ENCODE measurements at places on chromosomes 2 and 18.

DNA sequence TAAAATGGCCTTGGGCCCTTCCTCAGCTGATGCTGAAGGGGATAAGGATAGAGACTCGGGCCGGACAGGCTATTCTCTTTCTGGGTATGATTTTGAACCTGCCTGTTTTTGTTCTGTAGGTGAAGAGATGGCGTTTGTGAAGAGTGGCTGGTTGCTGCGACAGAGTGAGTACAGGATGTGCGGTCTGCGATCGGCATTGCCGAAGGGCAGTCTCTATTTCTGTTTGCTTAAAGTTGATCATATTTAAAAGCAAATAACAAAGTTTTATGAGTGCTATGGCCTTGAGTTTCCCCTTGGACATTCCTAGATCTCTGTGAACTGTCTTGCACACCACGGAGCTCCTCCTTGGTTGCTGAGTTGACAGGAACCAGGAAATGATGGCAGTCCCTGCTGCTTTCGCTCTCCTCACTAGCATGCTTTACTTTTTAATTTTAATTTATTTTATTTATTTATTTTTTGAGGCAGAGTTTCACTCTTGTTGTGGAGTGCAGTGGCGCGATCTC lies 15.7 kb downstream of the PLEKHB2 start:
- no peak for DNase-seq

DNA sequence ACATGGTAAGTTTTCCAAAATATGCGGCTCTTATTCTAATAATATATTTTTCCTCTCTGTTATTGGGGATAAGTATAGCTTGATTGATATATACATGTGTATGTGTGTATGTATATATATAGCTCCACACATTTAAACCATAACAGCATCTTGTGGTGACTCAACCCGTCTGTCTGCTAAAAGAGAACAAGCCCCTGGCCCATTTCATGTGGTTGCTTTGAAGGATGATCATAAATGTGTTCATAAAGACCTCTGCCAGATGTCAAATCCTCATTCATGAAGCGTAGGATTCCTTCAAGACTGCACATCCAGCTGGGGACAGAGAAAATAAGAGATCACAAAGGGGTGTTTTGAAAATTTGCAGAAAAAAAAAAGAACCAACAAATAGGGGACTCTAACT lies 79.3 kb downstream of the RHOB start:
- no peak for DNase-seq

DNA sequence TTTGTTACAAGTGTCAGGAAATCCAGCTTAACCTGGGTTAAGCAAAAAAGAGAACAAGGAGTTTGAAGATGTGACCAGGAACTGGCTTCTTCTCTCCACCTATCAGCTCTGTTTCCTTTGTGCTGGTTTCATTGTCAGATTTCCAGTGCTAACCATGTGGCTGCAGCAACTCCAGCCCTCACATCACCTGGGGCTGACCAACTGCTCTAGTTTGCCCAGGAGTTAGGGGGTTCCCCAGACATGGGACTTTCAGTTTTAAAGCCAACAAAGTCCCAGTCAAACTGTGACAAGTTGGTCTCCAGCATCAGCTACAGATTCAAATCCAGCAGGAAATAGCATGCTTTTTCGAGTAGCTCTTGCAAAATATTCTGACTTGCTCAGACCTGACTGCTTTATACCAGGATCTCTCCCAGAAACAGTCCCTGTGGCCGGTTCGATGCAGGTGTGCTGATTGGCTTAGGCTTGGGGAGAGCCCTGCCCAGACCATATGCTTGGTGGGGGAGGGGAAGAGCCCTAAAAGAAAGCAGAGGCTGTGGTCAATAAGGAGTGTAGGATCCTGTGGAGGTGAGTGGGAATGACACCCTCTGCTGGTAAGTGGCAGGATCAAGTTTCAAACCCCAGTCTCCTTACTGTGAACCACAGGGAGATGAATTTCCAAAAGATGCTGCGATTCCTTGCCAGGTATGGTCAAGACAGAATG lies 49.5 kb downstream of the KCNE4 start:
- DNase-seq: no peak

DNA sequence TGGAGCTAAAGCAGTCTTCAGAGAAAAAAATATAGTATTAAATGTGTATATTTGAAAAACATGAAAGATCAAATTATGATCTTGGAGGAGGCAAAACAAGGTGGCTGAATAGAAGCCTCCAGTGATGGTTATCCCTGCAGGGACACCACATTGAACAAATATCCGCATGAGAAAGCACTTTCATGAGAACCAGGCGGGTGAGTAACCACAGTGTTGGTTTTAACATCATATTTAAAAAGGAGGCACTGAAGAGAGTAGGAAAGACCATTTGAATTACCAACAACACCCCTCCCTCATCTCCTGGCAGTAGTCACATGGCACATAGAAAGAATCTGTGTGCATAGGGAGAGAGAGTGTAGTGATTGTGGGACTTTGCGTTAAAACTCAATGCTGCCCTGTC lies 759.6 kb upstream of the NRXN1 start:
- no peak for DNase-seq

- no peak for DNase-seq
These were observed 25.7 kb downstream of the LPIN1 start for GRCh38 chr2:11771971-11772615.

DNA sequence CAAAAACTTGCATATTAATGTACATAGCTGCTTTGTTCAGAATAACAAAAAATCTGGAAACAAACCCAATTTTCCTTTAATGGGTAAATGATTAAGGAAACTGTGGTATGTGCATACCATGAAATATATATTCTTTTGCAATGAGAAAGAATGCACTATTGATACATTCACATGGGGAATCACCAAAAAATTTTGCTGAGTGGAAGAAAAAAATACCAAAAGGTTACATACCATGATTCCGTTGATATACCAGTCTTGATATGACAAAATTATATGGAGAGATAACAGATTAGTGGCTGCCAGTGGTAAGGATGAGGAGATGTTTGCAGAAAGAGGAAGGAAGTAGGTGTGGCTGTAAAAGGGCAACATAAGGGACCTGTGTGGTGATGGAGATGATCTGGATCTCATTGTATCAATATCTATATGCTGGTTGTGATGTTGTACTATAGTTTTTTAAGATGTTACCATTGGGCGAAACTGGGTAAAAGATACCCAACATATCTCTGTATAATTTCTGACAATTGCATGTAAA lies 54.6 kb upstream of the BCL2L11 start:
- DNase-seq: no peak

GRCh38 chr18:63963615-63964256 lies 6.1 kb upstream of the SERPINB8 start:
- DNase-seq: no peak

- no peak for DNase-seq
These were observed 75.7 kb downstream of the ADD2 start for GRCh38 chr2:70692256-70692655.

DNA sequence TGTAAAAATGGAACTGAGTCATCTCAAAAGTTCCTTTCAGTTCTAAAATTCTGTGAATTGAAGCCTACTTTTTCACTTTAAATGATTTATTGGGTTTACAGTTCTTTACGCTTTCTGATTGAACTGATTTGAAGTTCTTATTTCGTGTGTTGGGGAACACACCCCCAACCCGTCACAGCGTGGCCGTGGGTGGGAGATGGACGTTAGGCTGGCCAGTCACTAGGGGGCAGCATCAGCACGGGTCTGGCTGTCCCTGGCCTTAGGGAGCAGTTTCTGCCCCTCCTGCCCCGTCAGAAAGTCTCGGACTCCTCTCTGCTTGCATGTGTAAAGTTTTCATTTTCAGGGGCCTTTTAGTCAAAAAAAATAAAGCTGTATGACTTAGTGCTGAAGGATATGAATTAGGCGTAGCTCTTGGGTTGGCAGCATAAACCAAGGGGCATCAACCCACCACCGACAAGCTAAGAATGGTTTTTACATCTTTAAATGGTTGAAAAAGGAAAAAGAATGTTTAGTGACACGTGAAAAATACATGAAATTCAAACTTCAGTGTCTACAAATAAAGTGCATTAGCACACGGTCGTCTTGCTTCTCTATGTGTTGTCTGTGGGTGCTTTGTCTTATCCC lies 63.4 kb downstream of the ZCCHC2 start:
- DNase-seq: no peak

GRCh38 chr18:58354051-58354450 lies 274.8 kb downstream of the ALPK2 start:
- DNase-seq: no peak

DNA sequence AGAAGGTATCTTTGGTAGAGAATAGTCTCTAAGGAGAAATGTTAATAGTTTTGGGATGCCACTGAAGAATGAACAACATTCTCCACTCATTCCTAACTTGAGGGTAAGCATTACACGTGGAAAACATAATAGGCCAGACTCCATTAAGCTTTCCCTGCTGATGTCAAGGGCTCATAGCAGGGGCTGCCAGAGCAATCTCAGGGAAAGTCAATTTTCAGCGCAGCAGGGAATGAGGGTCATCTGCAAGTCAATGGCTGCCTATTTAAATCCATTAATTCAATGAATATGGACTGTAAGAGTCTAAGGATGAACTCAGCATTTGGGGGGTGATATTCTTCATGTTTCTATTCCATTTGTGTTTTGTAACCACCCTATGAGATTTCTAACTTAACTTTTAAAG lies 144.2 kb upstream of the ARL4C start:
- no peak for DNase-seq

DNA sequence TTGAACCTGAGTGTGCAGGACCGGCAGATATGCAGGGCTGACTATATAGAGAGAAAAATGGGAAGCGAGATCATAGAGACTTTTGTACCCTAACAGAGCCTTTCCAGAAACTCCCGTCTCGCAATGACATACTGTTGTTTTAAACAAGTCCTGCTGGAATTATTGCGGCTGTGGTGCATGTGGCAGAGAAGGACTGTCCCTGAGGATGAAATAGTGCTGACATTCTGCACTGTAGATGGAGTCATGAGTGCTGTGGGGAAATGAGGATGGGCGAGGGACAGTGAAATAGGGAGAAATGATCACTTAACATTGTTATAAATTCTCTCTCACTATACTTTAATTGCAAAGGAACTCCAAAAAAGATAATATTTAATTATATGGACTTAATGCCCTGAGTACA lies 50.4 kb upstream of the KLHL14 start:
- DNase-seq: no peak

DNA sequence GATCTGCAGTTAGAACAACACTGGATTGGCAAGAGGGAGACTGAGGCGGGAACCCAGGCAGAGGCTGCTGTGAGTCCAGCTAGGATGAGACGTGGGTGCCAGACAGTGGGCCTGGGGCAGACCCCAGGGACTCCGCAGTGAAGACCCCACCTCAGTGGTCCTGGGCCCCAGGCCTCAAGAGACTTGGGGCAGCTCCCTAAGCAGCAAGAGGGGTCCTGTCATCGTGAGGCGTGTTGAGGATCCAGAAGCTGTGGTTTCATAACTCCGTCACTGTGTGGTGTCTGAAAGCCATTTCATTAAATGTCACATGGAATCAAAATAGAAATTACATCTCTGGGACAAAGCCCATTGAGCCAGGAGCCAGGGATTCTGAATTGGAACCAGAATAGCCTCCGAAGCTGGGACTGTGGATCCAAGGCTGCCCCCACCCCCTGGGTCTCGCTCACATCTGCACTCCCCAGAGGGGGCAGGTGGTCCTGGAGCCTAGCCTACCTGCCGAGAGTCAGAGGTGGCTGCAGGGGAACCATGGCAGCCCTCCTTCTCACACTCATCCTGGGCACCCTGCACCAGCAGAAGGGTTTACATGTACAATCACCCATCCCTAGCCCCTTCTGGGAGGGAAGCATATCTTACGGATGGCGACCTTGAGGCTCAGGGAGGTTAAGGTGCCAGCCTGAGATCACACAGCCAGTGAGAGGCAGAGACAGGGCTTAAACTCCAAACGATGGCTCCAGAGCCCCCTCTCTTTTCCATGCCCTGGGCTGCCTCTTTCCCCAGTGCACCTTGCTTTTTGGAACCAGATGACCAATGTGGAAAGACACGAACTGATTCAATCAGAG lies 23.2 kb downstream of the RRM2 start:
- DNase-seq: no peak

GRCh38 chr2:67841711-67842110 lies 221.1 kb downstream of the C1D start:
- DNase-seq: no peak

GRCh38 chr2:86488561-86489250 lies 47.5 kb downstream of the KDM3A start:
- DNase-seq: no peak
